ENCODE measurements at places on chromosomes 16 and 17.

DNA sequence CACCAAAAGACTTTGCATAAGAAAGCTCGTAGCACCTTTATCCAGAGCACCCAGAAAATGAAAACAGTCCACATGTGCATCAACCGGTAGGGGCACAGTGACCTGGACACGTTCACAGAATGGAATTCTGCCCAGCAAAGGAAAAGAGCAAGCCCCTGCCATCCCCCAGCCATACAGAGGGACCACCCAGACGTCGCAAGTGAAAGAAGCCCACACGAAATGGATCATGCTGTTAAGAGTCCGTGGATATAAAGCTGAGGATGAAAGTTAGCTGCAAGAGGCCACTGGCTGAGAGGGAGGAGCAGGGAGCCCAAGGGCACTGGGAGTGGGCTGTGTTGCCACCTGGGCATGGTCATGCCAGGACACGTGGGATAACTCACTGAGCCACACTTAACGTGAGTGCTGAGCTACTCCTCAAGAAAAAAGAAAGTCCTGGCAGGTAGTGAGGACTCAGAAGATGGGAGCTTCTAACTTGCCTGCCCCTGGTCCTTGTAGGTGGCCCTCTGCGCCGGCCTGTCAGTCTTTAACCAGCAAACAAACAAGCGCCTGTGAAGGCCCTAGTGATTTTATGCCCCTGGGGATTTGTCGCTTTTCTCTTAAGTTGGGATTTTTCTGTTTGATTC is 190.7 kb downstream of the C16orf95 start:
- DNase-seq: no peak

DNA sequence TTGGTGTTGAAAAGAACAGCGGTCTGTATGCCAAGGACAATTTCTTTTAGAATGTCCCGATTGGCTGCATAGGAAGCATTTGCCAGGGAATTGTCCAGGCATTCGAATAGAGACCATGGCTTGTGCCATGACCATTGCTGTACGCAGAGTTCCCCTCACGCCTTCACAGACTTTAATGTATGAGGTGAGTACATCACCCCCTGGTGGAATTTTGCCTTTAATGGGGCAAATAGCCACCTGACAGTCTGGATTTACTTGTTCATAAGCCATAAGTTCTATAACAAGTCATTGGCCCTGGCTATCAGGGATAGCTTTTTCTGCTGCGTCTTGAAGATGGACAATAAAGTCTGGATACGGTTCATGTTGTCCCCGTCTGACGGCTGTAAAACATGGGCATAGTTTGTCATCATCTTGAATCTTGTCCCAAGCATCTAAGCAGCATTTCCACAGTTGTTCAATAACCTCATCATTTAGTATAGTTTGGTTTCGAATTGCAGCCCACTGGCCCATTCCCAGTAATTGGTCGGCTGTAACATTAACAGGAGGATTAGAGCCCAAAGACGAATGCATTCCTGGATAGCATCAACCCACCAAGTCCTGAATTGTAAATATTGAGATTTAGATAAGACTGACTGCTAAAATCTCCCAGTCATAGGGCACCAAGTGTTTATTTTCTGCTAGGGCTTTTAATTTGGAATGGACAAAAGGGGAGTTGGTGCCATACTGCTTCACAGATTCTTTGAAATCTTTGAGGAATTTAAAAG is 67.7 kb upstream of the ARL4D start:
- peak; percentile 37 for DNase-seq

GRCh38 chr16:19994466-19995170 is 79.1 kb downstream of the GPR139 start:
- no peak for DNase-seq

- DNase-seq: peak; percentile 14
These were observed 474.3 kb upstream of the TOM1L1 start for GRCh38 chr17:54426296-54426886.

DNA sequence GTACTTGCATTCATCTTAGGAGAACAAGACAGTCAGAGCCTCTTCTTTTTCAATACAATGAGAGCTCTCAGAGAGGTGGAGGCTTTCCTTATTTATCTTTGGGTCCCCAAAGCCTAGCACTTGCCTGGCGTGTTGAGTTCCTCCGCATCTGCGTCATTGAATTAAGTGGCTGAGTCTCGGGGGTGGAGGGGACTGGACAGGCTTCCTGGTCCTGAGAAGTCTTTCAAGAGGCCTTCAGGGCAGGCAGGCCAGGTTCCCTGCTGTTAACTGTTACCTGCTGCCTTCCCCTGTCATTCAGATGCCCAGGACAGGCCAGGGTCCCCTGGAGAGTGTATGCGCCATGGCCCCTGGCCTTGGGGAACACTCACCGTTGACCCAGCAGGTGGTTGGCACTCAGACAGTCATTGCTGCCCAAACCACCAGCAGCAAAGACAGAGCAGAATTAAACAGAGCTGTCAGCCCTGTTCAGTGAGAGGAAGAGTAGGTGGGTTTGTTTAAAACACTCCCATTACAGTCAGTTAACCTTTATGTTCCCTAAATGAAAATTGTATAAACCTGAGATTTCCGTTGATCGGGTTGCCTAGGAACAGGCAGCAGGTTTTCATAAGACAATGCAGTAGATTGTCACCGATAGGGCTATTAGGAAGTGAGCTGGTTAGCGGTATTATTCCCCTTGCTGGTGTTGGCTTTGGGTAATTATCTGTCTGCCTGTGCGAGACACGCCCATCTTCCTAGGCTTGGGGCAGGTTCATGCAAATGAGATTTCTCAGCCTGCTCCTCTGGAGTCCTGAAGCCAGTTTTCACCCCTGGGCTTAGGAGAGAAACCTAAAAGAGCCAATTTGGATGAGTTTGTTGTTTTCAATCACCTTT is 132.7 kb downstream of the CCDC182 start:
- DNase-seq: peak; percentile 71

DNA sequence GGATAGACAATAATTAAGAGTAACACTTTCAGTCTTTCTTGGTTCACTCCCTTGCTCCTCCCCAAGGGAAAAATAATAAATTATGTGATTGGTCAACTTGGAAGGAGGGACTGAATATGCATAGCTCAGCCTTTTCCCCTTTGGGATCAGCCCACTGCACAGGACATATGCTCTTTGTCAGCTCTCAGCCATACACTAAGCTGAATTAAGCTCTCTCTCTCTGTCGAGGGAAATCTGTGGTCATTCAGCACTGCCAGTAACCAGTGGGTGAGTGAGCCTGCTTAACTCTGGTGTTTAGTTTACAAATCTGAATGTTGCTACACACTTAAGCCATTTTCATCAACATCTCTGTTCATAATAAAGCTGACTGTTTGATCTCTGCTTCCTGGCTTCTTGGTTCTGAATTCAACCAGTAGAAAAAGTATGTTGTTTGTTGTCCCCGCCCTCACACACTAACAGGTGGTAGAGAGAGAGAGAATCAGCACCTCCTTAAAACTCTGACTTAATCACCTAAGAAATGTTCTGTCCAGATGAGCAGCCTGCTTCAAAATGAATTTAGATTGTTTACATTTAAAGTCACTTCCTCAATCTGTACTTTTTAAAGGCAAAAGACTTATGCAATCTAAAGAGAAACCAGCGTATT is 102.3 kb upstream of the C17orf78 start:
- DNase-seq: no peak

- DNase-seq: no peak
These were observed 24.3 kb upstream of the B4GALNT2 start for GRCh38 chr17:49108318-49108717.

- DNase-seq: no peak
These were observed 166.2 kb downstream of the XYLT1 start for GRCh38 chr16:17304491-17305119.

DNA sequence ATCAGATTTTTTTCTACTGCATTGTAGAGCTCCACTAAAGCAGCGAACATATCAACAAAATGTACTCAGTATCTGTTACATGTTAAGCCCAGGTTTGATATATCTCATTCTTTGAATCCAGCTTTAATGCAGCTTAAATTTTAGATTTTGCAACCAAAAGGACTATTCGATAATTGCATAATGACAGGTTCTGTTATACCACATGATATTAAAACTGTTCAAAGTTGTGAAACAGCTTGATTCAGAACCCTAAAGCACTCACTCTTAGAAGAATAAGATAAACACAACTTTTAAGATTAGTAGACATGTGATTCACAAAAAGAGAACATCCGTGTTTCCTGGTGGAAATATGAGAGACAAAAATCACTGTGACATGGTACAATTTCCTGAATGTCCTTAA is 427.9 kb downstream of the CDH11 start:
- no peak for DNase-seq

DNA sequence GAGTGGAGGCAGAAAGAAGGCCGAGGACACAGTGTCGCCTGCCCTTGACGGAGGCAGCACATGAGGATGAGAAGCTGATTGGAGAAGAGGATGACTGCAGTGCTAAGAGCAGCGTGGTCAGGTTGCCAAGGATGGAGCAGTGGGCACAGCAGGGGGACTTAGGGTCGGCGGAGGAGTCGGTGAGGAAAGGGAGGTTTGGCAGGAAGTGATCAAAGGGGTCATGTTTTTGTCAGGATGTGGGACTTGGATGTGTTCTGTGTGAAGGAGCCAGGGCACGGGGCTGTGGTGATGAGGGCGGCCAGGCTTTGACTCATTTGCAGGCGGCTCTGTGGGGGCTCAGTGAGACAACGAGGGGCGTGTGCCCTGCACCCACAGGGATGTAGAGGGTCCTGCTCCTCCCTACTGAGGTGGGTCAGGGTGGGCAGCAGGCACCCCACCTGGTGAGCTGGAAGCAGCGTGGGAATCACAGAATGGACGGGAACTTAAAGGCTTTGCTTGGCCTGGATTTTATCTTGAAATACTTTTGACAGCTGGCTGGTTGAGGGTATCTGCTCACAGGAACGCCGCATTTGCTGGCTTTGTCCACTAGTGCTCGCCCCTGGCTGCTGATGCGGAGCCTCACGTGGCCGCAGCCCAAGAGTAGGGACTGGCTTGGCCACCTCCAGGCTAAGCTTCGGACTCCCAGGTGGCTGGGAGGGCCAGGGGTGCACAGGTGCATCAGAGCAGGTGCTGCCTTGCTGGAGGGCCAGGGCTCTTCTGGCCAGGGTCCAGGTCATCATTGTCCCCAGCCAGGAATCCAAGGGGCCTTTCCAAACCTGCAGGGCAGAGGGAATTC is 6.0 kb downstream of the MPG start:
- DNase-seq: no peak

DNA sequence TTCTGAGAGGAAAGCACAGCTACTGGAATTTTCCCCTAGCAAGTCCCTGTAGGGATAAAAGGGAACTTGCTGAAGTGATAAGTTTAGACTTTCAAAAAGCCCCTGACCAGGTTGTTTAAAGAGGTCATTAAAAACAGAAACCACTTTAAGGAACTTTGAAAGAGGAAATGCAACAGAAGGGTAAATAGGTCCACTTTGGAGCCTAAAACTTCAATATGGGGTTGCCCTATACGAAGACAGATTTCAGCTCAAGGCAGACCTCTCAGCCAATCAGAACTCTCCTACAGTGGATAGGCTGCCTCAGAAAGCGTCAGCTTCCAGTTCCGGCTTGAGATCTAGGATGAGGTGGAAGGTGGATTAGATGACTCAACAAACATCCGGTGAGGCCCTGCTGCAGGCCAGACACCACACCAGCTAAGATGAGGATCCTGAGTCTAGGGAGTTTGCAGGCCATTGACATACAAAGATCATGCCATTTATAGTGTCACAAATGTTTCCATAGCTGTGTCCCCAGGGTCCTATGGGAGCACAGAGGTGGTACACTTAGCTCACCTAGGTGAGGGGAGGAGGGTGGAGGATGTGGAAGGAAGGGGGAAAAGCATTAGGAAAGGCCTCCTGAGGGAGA is 7.9 kb upstream of the MFSD6L start:
- DNase-seq: no peak

DNA sequence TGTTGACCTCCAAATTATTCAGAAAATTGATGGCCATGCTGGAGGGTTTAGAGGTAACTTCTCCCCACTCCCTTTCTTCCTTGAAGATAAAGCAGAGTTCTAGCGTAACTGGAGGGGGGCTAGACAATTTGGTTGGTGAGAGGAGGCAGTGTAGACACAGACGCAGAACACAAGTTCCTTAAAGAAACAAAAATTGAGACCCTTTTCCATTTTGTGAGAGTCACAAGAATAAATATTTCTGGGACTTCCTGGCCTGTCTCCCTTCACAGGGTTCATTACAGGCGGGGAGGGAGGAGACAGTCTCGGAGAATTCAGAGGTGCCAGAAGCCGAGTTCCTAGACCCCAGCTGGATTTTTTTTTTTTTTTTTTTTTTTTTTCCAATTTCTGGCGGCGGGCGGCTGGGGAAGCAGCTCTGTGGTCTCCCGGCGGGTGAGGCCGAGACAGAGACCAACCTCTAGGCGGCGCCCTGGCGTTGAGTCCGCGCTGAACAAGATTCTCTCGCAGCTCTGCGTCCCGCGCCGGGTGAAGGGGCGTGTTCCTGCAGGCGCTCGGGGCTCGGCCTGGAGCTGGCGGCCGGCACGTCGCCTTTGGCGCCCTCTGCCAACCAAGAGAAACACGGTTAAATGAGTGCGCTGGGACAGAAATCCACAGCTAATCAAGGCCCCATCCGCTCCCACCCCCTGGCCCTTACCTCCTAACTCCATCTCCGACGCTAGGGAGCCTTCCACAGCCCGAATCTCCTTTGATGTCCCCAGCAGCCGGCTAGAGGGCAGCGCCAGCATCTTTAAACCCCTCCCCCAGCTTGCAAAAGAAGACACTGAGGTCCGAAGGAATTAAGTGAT is 10.2 kb upstream of the HOXB9 start:
- peak; percentile 79 for DNase-seq

DNA sequence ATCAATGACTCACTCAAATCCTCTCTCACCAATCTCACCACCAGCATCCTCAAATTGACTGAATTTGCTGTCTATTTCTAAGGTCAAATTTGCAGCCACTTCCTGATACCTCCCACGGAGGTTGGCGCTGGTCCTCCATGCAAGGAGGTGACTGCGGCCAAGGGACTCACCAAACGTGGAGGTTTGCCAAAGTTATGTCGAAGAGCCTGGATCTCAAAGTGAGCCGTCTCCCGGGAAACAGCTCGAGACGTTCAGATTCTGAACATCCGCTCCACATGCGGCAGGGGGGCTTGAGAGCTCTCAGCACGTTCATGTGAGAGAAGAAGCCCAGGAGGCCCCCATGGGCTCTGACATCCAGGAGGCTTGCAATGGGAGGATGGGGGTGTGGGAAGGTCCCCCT is 22.6 kb downstream of the LGALS3BP start:
- no peak for DNase-seq

- peak; percentile 19 for DNase-seq
These were observed 100.5 kb downstream of the PLCG2 start for GRCh38 chr16:81879625-81880024.

DNA sequence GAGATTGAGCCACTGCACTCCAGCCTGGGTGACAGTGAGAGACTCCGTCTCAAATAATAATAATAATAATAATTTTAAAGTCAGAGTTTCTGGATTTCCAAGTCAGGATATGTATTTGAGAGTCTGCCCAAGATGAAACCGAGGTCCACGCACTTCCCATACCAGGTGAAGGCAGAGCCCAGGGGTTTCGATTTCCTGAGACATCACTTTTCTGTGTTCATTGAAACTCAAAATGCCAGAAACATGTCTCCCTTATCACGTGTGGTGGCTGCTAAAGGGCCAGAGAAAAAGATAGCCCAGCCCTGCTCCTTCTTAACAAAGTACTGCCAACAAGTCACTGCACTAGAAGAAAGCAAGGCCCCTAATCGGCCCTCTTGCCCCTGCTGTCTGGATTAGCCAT is 9.8 kb upstream of the RNF157 start:
- no peak for DNase-seq

GRCh38 chr16:87741700-87742415 is 23.9 kb downstream of the KLHDC4 start:
- DNase-seq: no peak

- DNase-seq: no peak
These were observed 21.0 kb upstream of the FMNL1 start for GRCh38 chr17:45200701-45201100.

GRCh38 chr16:66921729-66922450 is 3.2 kb upstream of the CDH16 start:
- DNase-seq: no peak
